ENCODE measurements at places on chromosomes 4 and X.

DNA sequence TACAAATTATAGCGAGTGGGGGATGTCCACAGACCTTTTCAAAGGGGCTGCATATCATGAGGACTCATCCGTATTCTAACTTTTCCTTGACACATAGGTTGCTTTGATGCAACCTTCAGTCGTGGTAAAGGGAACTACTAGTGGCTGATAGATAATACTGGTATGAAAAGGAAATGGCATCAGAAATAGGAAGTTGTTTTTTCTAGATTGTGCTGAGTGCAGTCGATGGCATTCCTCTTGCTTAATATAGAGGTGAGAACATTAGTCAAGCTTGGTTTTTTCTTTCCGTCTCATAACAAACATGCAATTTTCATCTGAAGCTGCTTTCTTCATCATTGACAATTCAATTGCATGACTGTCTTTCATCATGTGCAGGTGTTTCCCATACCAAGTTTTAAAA lies 16.6 kb downstream of the ENPEP start:
- DNase-seq, result no peak

DNA sequence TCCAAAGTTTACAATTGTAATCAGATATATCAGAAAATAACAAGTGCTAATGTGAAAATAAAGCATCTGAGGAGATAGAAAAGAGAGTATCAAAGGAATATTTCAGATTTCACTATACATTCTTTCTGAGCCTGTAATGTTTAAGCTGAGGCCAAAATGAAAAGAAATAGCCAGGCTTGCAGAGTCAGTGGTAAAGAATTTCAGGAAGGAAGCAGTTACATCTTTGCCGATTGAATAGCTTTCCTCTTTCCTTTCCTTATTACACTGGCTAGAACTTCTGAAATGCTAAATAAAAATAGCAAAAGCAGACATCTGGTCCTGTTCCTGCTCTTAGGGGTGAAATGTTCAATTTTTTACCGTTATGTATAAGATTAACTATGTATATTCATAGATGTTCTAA lies 1441.6 kb upstream of the PCDH7 start:
- DNase-seq, result peak; percentile 73

- DNase-seq, result peak; percentile 67
These were observed 42.2 kb downstream of the TBCK start for GRCh38 chr4:106273831-106274230.

- peak; percentile 65 for DNase-seq
These were observed 64.8 kb downstream of the PLS3 start for GRCh38 chrX:115625572-115626301.

- no peak for DNase-seq
These were observed 179.8 kb downstream of the SLIT2 start for GRCh38 chr4:20431543-20431951.

DNA sequence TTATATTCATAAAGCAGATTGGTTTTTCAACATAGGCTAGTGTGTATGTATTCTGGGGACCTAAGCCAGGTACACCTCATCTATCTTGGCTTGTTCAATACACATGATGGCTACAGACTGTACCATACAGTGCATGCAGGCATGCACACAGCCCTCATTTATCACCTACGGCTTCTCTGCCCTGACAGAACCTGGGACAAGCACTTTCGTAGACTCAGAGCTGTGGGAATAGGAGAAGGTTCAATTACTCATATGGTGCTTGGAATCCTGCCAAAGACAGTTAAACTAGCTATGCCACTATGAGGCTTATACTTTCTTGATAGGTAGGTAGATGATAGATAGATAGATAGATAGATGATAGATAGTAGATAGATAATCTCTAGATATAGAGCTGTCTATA lies 457.2 kb downstream of the GALNTL6 start:
- peak; percentile 5 for DNase-seq

- no peak for DNase-seq
These were observed 138.5 kb upstream of the QRFPR start for GRCh38 chr4:121519236-121519838.

- DNase-seq, result peak; percentile 9
These were observed 380.5 kb upstream of the IGFBP7 start for GRCh38 chr4:57490520-57491255.

DNA sequence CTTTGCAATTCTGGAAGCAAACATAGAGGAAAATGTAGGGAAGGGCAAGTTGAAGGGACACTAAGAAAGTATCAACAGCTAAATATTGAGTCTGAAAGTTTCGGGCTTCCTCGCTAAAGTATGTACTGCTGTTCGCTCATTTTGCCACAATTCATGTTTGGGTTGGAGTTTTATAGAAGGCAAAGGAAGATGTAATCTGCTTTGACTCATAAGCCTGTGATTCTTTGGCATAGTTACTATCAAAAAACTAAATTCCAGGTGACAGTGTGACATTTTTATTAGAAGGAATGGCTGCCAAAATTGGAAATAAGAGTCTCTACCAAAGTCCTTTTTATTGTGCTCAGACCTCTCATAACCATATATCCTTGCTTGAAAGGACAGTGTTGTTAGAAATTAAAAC lies 336.7 kb upstream of the ADGRL3 start:
- DNase-seq, result no peak

DNA sequence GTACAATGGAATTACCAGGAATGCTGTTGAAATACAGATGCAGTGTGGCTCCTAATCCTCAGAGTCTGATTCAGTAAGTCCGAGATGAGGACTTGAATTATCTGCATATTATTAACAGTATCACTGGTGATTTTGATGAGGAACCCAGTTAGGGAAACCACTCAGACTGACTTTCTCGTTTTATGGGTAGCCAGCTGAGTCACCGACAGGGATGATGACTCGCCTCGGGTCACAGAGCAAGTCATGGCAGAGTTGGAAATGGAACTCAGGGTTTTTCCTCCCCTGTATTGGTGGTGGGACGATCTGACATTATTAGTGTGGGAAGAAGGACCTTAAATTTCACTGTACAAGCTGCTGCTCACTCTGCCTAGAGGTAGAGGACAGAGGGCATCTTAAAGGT lies 51.3 kb downstream of the RTL9 start:
- peak; percentile 82 for DNase-seq

DNA sequence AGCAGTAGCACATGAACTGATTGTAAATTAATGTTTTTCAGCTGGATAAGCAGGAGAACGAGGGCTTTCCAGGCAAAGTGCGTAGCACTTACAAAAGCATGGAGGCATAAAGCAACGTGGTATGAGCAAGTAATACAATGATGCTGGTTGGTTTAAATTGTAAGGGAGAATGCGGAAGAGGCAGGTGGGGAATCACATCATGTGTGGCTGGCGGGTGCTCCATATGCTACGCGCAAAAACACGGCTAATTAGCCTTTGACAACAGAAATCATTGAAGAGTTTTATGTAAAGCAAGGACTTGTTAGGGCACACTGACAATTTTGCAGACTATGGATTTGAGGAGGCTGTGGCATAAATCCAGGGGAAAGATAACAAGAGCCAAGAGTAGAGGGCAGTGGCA lies 14.6 kb downstream of the SYTL4 start:
- DNase-seq, result no peak

DNA sequence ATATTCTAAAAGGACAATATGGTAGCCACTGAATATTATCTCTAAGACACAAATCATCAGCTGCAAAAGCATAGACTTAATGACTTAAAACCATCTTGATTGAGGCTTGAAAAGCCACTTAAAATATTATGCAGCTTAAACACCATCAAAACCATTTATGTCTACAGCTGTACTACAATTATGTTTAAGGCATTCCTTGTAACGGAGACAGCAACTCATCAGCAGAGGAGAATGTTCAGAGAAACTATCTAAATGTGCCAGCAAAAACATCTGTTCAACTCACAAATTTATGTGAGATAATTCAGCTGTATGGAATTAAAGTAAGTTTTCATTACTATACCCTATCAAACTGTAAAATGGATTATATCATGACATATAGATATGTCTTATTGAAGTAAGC lies 147.9 kb upstream of the CTSO start:
- DNase-seq, result no peak

DNA sequence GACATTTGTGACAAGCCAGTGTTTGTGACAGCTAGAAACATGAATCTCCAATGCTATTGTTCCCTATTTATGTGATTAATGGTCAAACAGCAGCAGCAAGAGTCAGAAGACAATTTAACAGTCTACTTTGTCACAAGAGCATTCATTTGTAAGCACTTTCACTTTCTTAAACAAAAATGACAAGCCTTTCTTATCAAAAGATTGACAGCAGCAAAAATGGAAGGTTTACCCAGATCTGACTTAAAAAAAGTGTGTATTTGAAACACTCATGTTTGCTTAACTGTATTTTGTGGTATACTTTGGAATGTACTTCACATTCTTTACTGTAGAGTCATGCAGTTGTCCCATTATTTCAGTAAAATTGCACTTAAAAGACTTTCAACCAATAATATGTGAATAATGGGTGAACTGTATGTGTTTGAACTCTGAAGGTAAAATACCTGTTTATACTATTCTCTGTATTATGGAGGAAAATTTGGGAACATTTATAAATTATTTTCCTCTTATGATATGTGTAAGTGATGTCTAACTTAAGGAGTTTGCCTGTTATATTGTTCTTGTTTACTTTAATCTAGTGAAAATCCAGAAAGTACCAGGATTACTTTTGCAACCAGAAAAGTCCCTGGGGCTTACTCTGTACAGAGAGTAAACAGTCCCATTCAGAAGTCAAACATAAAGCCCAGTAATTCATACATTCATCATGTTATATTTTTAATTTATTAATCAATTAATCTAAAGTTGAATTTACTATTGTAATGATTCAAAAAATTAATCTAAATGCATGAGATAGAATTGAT lies 314.9 kb upstream of the TRAM1L1 start:
- DNase-seq, result peak; percentile 39

GRCh38 chr4:80331693-80332092 lies 3.8 kb upstream of the CFAP299 start:
- no peak for DNase-seq

- no peak for DNase-seq
These were observed 20.6 kb upstream of the PRR27 start for GRCh38 chr4:70133473-70133872.

DNA sequence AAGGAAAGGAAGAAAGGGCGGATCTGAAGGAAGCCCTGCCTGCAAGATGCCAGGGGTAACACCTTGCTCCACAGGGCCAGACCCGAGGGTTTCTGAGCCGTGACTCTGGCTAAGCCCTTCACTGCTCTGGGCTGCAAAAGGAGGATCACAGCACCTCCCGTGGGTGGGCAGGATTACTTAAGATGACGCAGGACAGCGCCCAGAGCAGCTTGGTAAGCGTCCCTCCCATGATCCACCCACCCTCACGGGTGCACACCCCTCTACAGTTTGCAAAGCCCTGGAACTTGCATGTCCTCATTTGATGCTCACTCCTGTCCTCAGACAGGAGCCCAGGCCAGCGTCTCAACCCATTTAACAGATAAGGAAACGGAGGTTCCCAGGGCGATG lies 64.9 kb downstream of the CRMP1 start:
- DNase-seq, result no peak

GRCh38 chrX:63434206-63434605 lies 83.1 kb upstream of the SPIN4 start:
- no peak for DNase-seq

GRCh38 chr4:107856901-107857300 lies 32.2 kb downstream of the SGMS2 start:
- DNase-seq, result no peak

DNA sequence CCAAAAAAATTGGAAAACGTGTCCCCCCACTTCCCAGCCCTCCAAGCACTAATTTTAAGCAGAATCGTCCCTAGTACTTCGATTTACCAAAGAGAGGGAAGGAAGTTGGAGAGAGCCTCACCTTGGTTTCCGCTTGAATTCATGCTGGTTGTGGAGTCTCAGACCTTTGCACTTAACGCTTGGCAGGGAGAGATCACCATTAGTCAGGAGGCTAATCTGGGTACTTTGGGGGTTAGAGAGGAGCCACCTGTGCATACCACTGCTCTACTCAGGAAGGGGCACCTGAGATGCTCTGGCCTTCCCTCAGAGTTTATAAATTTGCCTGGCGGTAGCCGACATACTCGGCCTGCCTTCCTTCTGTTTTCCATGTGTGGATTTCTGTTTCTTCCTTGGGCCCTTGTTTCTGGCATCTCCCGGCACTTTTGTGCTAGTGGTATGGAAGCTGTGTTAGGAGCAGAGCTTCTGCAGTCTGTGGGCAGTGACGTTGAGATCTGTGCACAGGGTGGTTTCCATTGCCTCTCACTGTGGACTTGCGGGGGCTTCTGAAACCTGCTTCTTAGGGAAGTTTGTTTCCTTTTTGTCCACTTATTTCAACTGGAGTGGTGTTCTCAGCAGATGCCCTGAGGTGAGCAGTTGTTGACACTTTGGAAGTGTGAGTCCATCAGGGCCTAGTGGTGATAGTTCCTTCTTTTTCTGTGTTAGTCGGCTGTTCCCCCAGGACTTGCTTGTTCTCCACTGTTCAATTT lies 104.2 kb downstream of the TMEM131L start:
- no peak for DNase-seq

GRCh38 chrX:150364347-150365050 lies 1.4 kb downstream of the MAMLD1 start:
- peak; percentile 16 for DNase-seq

- peak; percentile 8 for DNase-seq
These were observed 547.0 kb downstream of the STIM2 start for GRCh38 chr4:27407616-27408015.

DNA sequence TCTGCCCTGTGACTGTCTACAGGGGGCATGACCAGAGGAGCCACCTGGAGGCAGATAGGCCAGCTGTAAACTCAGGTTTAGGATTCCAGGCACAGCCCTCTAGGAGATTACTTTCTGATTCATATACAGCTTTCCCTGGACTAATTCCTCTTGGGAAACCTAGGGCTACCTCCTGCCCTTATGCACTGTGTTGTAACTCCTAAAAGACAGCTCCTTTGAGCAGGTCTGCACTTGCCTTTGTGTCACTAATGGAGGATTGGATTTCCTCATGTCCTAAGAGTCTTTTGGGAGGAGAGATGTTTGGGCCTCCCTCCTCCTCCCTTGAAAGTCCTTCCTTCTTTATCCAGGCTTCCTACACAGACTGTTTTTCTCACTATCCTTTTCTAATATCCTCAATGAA lies 202.0 kb downstream of the PCDH19 start:
- no peak for DNase-seq

- DNase-seq, result no peak
These were observed 282.0 kb upstream of the DKK2 start for GRCh38 chr4:107318078-107318477.

GRCh38 chr4:141216002-141216761 lies 4.5 kb upstream of the ZNF330 start:
- peak; percentile 10 for DNase-seq

DNA sequence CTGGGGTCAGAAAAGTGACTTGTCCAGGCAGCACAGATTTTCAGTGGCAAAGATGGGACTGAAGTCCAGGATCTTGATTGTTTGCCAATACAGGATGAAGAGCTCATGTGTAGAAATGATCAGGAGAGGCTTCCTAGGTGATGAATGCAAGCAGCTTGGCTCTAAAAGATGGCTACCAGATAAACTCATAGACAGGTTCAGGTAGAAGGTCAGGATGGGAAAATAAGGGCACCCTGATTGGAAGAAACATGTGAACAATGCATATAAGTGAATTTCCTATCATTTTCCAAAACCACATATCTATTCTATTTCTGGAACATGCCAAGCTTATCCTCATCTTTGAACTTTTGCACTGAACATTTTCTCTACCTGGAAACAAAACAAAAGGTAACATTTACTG lies 87.7 kb downstream of the FAM13A start:
- DNase-seq, result no peak

GRCh38 chr4:36351082-36351666 lies 69.8 kb downstream of the DTHD1 start:
- no peak for DNase-seq

GRCh38 chr4:167218022-167218608 lies 16.2 kb downstream of the SPOCK3 start:
- no peak for DNase-seq

GRCh38 chrX:357035-357692 lies 29.5 kb downstream of the PPP2R3B start:
- no peak for DNase-seq

Measured in EH (cell line).